ENCODE measurements at places on chromosomes 1 and 21.

- no peak for DNase-seq
Observed at GRCh38 chr1:210124736-210125135, 107.9 kb upstream of the SERTAD4 start.

DNA sequence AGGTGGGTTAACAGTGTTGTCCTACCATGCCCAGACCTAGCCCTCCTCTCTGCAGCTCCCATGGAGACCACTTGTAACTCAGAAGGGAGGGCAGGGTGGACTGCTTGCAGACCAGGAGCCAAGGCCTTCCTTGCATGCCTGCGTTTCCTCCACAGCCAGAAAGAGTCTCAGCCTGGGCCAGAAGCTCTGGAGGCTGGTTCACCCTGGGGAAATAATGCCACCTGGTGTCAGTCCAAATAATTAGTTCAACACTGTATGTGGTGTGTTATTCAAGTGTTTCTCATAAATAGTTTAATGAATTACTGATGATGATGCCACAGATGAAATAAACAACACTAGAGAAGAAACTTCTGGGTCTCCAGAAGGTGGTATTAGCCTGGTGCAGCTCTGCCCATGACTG, 16.9 kb upstream of the VANGL1 start:
- no peak for DNase-seq

DNA sequence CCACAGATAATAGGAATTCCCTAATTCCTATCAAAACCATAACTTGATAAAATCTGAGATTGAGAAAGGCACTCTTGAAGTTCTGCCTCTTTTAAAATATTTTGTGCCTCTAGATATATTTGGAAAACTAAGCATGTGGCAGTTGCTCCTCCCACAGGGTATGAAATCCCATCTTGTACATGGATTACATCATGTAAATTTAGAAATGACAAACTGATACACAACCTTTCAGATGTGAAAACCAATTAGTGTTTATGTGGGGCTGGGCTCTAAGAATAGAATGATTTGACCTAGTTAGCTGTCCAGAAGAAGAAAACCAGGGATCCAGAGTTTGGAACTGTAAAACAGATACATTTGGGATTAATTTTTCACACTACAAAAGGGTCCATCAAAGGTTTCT, 15.7 kb downstream of the LRRC53 start:
- DNase-seq, result no peak

DNA sequence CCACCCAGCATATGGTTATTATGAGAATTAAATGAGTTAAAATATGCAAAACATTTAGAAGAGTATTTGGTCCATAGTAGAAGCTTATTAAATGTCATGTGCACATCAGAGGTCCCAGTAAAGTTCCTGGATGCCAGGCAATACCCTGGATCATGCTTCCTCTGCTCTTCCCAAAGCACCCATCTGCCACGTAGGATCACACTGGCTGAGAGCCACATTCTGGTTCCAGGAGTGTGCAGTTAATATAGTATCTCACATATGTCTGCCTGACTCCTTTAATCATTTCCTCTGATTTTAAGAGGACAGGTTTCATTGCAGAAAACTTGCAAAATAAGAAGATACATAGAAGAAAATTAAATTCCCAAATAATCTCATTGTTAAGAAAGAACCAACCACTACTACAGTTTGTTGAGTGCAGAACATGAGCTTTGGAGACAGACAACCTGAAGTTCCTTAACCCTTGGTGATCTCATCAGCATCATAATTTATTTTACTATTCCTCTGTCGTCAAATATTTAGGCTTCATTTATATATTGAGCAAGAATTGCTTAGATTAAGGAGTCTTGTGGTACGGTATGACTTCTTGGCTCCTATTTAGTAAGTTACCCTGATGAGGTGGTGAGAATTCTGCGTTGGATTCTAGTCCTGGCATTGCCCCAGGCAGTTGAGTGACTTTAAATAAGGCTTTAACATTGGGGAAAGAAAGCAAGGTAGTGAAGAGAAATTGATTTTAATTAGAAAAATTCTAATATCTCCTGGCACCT, 12.3 kb downstream of the SGIP1 start:
- DNase-seq, result no peak

GRCh38 chr1:161884475-161884874, 118.4 kb downstream of the ATF6 start:
- peak; percentile 77 for DNase-seq

DNA sequence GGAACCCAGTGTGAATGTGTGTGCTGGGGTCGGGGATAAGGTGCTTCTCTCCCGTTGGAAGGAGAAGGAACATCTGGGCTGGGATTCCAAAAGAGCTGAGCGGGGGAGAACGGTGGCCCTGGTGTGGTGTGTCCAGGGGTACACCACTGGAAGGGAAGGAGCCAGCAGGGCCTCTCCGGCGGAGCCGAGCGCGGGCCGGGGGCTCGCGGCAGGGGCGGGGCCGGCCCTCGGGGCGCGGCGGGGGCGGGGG, 231 bp upstream of the RPS6KA1 start:
- DNase-seq, result no peak

DNA sequence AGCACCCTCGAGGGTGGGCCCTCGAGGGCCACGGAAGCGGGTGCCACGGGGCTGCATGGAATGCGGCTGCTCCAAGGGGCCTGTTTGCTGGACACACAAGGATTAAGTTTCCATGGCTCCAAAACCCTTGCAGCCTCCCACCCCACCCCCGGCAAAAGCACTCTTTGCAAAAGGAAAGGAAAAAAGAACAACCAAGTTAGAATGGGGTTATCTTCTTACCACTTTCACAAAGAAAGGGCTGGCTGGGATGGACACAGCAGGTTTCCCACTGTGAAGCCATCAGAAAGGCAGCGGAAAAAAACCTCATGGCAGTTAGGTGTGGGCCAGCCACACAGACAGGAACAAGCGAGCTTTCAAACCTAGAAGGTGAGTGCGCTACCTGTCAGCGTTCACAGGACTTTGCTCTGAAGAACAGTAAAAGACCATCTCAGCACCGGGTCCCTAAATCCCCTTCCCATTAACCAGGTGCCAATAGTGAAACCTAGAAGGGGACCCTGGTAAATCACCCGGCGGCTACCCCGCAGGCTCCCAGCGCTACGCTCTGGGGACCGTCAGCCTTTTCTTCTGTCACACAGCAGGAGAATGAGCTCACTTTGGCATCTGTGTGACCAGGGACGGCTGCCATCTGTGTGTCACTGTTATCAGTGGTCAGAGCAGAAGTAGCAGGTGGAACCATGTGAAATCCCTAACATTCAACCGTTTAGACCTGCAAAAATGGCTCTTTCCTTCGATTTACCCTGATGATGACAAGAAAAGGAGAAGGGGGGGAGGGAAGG, 93.0 kb downstream of the SIM2 start:
- no peak for DNase-seq

DNA sequence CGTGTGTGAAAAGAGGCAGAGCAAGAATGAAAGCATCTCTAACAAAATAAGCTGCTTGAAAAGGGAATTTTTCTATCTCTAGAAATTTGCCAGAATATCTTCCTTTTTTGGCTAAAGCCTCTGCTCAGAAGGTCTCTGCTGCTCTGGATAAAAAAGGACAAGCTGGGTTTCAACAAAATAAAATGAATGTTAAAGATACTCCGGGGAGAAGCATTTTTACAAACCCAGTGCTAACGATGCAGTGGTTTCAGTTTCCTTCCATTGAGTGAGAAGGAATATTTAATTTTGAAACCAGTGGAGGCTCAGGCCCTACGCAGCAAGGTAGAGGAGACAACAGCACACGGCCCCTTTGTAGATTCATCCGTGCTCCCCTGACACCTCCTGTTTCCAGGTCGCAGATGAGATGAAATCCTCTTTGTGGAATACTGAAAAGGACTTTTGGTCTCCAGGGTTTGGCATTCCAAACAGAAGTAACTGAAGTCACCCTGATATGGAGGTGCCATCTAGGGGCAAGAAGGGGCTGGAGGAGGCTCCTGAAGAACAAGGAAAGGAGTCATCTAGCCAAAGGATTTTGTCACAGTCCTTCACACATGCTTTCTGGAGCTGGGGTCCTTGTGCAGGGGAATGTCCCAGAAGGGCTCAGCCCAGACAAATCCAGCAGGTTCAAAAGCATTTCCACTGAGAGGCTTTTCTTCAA, 65.7 kb upstream of the SYT6 start:
- DNase-seq, result no peak

DNA sequence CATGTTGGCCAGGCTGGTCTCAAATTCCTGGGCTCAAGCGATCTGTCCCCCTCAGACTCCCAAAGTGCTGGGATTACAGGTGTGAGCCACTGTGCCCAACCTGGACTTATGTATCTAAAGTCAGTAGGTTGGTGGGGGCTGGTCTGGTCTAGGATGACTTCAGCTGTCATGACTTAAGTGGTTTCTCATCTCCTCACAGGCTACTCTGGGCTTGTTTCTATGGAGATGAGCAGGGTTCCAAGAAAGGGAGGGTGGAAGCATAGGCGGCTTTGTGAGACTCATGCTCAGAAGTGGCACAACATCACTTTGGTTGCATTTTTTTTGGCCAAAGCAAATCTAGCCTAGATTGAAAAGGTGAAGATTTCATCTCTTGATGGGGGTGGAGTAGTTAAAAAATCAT, 115.9 kb upstream of the IVNS1ABP start:
- no peak for DNase-seq

GRCh38 chr1:17588048-17588871, 48.8 kb downstream of the ARHGEF10L start:
- no peak for DNase-seq

DNA sequence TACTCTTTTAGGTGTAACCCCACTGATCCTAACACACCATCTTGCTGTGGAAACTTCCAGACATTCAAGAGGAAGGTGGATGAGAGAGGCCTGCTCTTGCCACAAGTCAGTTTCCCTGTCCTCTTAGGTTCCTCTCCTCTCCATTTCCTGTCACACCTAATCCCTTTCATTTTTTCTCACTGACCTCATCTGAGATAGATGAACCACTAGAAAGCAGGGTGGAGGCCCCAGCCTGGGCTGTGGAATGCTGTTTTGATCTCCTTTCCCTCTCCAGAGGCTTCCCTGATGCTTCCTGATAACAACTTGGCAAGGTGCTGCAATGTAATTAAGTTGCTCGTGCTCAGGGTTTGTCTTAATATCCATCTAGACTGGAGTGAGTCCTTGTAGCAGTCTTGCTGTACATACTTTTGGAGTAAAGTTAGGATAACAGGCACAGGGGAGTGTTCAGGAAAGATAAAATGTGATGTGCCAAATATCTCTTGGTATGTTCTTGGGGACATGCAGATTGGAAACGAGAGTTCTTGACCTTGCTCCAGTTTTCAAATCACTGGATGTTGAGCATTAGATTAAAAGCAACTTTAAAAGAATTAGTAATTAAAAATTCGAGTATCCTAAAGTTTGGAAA, 11.2 kb downstream of the LRRC42 start:
- peak; percentile 84 for DNase-seq

- no peak for DNase-seq
Observed at GRCh38 chr1:2044510-2045319, 5.5 kb upstream of the PRKCZ start.

- DNase-seq, result no peak
Observed at GRCh38 chr1:63429281-63429680, 61.9 kb downstream of the ALG6 start.

GRCh38 chr1:91827459-91828321, 58.3 kb downstream of the TGFBR3 start:
- no peak for DNase-seq

DNA sequence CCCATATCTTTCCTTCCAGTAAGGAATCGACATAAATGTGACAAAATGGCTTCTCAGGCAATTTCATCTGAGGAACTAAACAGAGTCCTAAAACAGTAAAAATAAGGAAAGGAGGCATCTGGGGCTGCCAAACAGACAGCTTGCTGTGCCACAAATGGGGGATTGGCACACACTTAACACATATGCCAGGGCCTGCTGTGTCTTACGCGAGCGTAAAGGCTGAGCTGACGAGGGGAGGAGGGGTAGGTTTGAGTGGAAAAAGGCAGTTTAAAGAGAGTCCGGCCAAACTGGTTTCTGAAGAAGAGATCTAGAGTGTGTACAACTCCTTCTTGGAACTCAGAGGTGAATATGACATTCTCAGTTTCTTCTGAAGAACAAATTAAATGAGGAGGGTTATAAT, 244.1 kb upstream of the MAP1LC3C start:
- no peak for DNase-seq

- no peak for DNase-seq
Observed at GRCh38 chr1:172380441-172381244, 39.8 kb upstream of the C1orf105 start.

GRCh38 chr1:152884506-152884905, 6.4 kb downstream of the SMCP start:
- DNase-seq, result no peak

- DNase-seq, result no peak
Observed at GRCh38 chr21:33088384-33088783, 18.4 kb downstream of the OLIG1 start.

- peak; percentile 34 for DNase-seq
Observed at GRCh38 chr1:161019751-161020495, 1.0 kb downstream of the F11R start.

DNA sequence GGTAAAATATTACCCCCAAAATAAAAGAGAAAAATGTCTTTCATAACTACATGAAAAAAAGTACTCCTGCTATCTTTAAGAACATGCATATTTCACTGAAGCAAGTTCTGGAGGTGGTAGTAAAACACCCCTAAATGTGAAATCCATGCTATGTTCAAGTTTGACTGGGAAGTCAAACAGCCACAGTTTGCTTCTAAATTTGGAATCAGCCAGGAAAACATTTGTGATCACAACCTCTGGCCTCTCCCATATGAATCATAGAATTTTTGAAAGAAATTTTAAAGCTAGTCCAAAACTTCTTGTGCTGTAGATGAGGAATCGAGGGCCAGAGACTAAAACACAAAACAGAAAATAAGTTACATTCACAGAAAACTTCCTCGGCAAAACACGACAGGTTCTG, 6.6 kb downstream of the SORT1 start:
- DNase-seq, result no peak

DNA sequence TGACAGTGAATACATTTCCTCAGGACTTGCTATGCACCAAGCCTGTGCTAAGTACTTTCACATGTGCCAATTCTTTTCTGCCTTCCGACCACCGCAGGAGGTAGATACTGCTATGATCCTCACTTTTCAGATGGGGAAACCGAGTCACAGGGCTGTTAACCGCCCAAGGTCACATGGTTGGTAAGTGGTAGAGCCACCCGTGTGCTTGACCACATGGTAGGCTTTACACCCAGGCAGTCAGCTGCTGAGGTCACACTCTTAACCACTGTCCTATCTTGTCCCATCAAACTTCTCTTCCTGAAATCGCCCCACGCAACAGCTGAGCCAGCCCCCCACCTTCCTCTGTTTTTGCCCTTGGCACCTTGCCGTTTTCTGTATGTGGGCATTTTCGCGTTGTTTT, 31.0 kb upstream of the SDHB start:
- no peak for DNase-seq

All from SHP77 treated with DMSO at 0.1 percent for 48 hours (cell line).